Esophagus squamous epithelium (tissue), 5 donors: ENCODE measurements at places on chromosomes 4 and X.
A peak's percentile ranks its signal among the peaks of the same experiment; 100 is the strongest.

DNA sequence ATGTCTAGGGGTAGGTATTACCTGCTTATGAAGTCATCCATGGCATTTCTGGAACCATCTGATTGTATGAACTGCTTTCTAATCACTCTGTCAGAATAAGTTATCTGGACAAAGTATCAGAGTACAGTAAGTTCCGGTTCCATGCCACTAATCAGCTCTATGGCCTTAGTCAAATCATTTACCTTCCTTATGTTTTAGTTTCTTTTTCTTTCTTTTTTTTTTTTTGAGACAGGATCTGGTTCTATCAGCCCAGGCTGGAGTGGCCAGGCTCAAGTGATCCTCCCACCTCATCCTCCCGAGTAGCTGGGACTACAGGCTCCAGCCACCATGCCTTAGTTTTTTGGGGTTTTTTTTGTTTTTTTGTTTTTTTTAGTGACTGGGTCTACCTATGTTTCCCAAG is 11.5 kb downstream of the XIAP start:
- DNase-seq: no peak

GRCh38 chr4:26858035-26858918 is 2.4 kb upstream of the STIM2 start:
- no peak for DNase-seq

- DNase-seq: peak; percentile 25
These were observed 126.0 kb upstream of the ENPP6 start for GRCh38 chr4:184343502-184344177.

DNA sequence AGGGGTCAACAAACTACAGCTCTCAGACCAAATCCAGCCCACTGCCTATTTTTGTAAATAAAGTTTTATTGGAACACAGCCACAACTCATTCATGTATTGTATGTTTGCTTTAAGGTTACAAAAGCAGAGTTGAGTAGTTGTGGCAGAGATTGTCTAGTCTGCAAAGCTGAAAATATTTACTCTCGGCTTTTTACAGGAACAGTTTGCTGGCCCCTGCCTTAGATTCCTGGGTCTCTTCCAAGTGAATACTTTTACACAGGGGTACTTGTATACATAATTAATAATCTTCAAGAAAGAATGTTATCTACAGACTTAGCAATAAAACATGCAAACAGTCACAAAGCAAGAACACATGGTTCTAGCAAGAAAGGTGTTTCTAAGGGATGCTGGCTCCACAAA is 154.2 kb downstream of the AMELX start:
- DNase-seq: no peak

DNA sequence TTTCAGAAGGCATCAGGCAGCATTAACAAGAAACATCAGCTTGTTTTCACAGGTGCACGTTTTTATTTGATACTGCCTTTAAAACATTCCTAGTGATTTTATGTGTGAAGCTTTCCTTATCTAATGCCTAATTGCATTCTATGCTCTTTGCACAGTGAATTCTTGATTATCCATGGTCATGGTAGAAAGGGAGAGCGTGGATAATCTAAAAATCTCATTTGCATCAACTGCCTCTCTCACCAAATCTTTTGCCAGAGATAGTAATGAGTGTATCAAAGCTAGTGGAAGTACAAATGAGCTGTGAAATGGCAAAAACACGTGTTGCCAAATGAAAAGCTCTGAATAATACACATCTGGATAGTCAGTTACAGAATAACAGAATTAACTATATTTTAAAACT is 170.5 kb downstream of the NAA11 start:
- no peak for DNase-seq

GRCh38 chr4:122635205-122635604 is 14.3 kb upstream of the IL21 start:
- DNase-seq: no peak
